ENCODE measurements at places on chromosomes 12 and 14. TPM values are rescaled to one million over a fixed set of nuclear protein-coding genes. Genes with fewer than 3 reads are reported as not detected.

Gene NDUFB1
- total RNA-seq: 114 TPM

DNA sequence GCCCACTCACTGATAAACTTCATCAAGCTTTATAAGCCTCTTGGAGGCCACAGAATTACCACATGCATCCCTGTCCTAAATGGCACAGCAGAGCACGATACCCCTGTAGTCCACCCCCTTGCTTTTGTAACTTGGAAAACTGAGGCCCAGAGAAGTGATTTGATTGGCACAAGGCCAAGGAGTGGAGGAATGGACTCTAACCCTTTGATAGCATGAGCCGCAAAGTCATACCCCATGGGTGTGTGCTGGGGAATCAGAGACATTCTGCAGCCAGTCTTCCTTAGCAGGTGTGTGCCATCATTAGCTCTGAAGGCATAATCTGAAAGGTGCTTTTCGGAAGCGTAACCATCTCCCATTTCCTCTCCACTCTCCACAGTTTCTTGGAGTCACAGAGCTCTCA lies 28.5 kb upstream of the PWP1 start:
- H3K27ac ChIP-seq: no peak overlapping the region
- peaks cover 2% of the 10 kb centered on the region for H3K36me3 ChIP-seq
- no peak for DNase-seq
- no peaks in the 10 kb centered on the region for H3K27me3 ChIP-seq
- H3K4me3 ChIP-seq: no peak overlapping the region
- peaks cover 8% of the 10 kb centered on the region for H3K4me1 ChIP-seq

Gene KRT78
- total RNA-seq: not detected

GRCh38 chr12:48388938-48389337 lies 38.2 kb upstream of the ZNF641 start:
- no peaks in the 10 kb centered on the region for H3K27me3 ChIP-seq
- H3K4me3 ChIP-seq: no peak overlapping the region
- no peak for DNase-seq

- DNase-seq: no peak
- H3K27me3 ChIP-seq: peaks cover 16% of the 10 kb centered on the region
- H3K36me3 ChIP-seq: no peaks in the 10 kb centered on the region
- no peaks in the 10 kb centered on the region for H3K4me1 ChIP-seq
- H3K27ac ChIP-seq: no peak overlapping the region
- no peak overlapping the region for H3K4me3 ChIP-seq
These were observed 99.5 kb downstream of the NEDD1 start for GRCh38 chr12:97006585-97006984.

- H3K27me3 ChIP-seq: no peaks in the 10 kb centered on the region
- no peak overlapping the region for H3K27ac ChIP-seq
- DNase-seq: peak; percentile 33
- peaks cover 3% of the 10 kb centered on the region for H3K36me3 ChIP-seq
- no peak overlapping the region for H3K4me3 ChIP-seq
These were observed 316.4 kb downstream of the ZFP36L1 start for GRCh38 chr14:68476212-68477109.

- H3K36me3 ChIP-seq: peaks cover 5% of the 10 kb centered on the region
- H3K4me1 ChIP-seq: peaks cover 23% of the 10 kb centered on the region
- no peak overlapping the region for H3K4me3 ChIP-seq
- H3K27me3 ChIP-seq: no peaks in the 10 kb centered on the region
- no peak for DNase-seq
These were observed 6.6 kb downstream of the COA8 start for GRCh38 chr14:103569408-103569807.

Gene C14orf180
- total RNA-seq: not detected

Gene DPPA3
- total RNA-seq: not detected

DNA sequence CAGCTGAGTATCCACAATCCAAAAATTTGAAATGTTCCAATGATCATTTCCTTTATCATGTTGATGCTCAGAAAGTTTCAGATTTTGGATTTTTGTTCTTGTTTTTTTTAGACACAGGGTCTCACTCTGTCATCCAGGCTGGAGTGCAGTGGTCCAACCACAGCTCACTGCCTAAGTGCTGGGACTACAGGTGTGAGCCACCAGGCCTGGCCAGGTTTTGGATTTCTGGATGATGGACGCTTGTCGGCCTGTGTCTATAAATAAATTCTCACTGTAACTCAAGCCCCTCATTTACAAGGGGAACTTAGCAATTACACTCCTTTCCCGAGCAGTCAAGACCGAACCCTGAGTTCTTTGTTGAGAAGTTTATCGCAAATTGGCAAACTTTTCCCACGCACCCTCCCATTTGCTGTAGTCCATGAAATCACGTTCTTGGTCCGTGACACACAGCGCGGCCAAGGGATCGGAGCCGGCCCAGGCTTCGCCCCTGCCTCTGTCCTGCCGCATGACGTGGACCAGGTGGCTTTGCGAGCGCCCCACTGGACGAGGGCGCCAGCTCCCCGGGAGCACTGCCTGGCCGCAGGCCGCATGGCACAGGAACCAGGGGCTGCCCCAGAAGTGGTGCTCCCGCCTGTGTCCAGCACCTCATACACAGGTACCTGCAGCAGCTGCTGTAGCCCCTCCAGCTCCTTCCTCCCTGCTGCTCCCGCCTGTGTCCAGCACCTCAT lies 14.0 kb upstream of the ANKLE2 start:
- DNase-seq: no peak
- peaks cover 41% of the 10 kb centered on the region for H3K36me3 ChIP-seq
- no peak overlapping the region for H3K27ac ChIP-seq
- H3K27me3 ChIP-seq: no peaks in the 10 kb centered on the region
- no peak overlapping the region for H3K4me3 ChIP-seq
- H3K4me1 ChIP-seq: peaks cover 30% of the 10 kb centered on the region

GRCh38 chr12:99649551-99649950 lies 2.0 kb downstream of the GARIN6 start:
- DNase-seq: no peak
- H3K27ac ChIP-seq: no peak overlapping the region
- no peaks in the 10 kb centered on the region for H3K27me3 ChIP-seq
- no peak overlapping the region for H3K4me3 ChIP-seq
- no peaks in the 10 kb centered on the region for H3K4me1 ChIP-seq

Gene LYZ
- not detected for total RNA-seq

- no peak overlapping the region for H3K4me3 ChIP-seq
- H3K27ac ChIP-seq: no peak overlapping the region
- no peak for DNase-seq
- H3K4me1 ChIP-seq: peaks cover 11% of the 10 kb centered on the region
These were observed 6.4 kb downstream of the SSH1 start for GRCh38 chr12:108850854-108851573.

GRCh38 chr12:31440586-31440985 lies 114.6 kb upstream of the SINHCAF start:
- no peak overlapping the region for H3K4me3 ChIP-seq
- peaks cover 2% of the 10 kb centered on the region for H3K27me3 ChIP-seq
- no peak for DNase-seq
- no peaks in the 10 kb centered on the region for H3K36me3 ChIP-seq
- H3K27ac ChIP-seq: no peak overlapping the region

Gene GNB3
- total RNA-seq: 0.54 TPM

Gene PAPOLA
- 181 TPM for total RNA-seq

DNA sequence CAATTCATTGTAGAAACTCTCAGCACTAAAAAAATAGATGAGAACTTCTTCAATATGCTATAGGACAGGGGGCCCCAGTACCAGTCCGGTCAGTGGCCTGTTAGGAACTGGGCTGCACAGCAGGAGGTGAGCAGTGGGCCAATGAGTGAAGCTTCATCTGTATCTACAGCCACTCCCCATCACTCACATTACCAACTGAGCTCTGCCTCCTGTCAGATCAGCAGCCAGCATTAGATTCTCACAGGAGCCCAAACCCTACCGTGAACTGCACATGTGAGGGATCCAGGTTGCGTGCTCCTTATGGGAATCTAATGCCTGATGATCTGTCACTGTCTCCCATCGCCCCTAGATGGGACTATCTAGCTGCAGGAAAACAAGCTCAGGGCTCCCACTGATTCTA lies 15.7 kb upstream of the ANO2 start:
- DNase-seq: no peak
- no peaks in the 10 kb centered on the region for H3K36me3 ChIP-seq
- H3K27ac ChIP-seq: no peak overlapping the region
- no peaks in the 10 kb centered on the region for H3K27me3 ChIP-seq
- no peaks in the 10 kb centered on the region for H3K4me1 ChIP-seq

GRCh38 chr14:104235686-104236085 lies 97.3 kb downstream of the KIF26A start:
- DNase-seq: no peak
- H3K27me3 ChIP-seq: peaks cover 6% of the 10 kb centered on the region
- H3K4me1 ChIP-seq: no peaks in the 10 kb centered on the region
- H3K27ac ChIP-seq: no peak overlapping the region
- H3K36me3 ChIP-seq: no peaks in the 10 kb centered on the region
- no peak overlapping the region for H3K4me3 ChIP-seq

Gene RNASE1
- total RNA-seq: not detected

DNA sequence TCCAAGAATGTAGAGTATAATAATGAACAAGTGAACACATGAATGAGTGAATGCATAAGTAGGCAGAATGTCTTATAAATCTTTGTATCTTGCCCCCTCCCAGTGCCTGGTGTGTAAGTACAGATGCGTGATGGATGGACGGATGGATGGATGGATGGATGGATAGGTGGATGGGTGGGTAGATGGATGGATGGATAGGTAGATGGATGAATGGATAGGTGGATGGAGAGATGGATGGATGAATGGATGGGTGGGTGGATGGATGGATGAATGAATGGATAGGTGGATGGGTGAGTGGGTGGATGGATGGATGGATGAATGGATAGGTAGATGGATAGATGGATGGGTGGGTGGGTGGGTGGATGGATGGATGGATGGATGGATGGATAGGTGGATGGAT lies 74.4 kb downstream of the CLMN start:
- H3K27me3 ChIP-seq: no peaks in the 10 kb centered on the region
- no peak overlapping the region for H3K27ac ChIP-seq
- no peaks in the 10 kb centered on the region for H3K36me3 ChIP-seq
- H3K4me3 ChIP-seq: no peak overlapping the region
- DNase-seq: no peak
- no peaks in the 10 kb centered on the region for H3K4me1 ChIP-seq

Gene ADSS1
- 5.5 TPM for total RNA-seq

Gene OASL
- total RNA-seq: 13.4 TPM

GRCh38 chr14:79791055-79791732 lies 420.1 kb downstream of the DIO2 start:
- DNase-seq: no peak
- no peak overlapping the region for H3K4me3 ChIP-seq
- H3K27me3 ChIP-seq: no peaks in the 10 kb centered on the region

DNA sequence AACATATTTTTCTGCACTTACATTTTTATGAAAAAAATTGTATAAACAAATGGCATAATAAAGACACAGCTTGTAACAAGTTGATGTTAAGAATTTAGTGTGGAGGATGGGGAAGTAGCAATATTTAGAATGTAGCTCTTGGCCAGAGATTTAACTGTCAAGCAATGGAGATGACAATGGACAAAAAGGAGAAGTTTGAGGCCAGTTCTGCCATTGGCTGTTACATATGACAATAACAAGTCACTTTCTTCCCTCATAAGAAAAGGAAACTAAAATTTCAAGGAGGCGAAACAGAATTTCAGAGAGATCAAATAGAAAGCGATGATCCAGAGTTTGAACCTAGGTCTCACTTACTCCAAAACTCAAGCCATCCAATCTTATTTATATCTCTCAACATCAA lies 122.8 kb upstream of the CCDC175 start:
- H3K4me1 ChIP-seq: no peaks in the 10 kb centered on the region
- no peak overlapping the region for H3K4me3 ChIP-seq
- DNase-seq: no peak
- no peak overlapping the region for H3K27ac ChIP-seq
- no peaks in the 10 kb centered on the region for H3K36me3 ChIP-seq

- no peak for DNase-seq
- no peaks in the 10 kb centered on the region for H3K27me3 ChIP-seq
- H3K27ac ChIP-seq: no peak overlapping the region
- H3K4me3 ChIP-seq: no peak overlapping the region
- H3K4me1 ChIP-seq: peaks cover 3% of the 10 kb centered on the region
These were observed 28.6 kb downstream of the AACS start for GRCh38 chr12:125093681-125094330.

DNA sequence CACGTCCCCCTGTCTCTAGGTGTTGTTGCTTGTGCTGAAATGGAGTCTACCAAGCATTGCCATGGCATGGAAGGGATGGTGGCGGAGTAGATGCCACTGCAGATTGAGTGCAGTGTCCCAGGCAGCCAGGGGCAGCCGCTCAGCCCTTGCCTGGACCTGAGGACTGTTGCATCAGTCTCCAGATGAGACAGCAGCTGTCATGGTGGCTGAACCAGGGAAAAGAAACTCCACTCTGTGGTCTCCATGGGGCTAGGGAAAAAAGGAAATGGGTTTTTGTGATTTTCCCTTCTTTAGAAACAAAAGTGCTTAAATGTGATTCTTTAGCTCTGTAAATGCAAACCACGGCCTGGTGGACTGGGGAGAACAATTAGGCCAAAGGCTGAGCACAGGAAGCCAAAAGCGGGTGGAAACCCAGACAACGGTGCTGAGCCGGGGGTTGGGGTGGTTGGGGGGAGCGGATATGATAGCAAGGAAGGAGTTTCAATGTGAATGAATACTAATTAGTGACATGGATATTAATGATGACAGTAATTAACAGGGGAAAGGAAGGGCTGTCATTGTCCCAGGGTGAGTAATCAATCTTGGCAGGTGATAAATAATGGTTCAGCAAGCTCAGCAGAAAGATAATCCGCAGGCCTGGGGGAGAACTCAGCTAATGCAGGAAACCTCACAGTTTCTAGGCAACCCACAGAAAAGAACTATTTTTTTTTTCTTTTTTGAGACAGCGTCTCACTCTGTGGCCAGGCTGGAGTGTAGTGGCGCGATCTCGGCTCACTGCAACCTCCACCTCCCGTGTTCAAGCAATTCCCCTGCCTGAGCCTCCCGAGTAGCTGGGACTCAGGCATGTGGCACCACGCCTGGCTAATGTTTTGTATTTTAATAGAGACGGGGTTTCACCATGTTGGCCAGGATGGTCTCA lies 442.6 kb downstream of the DPF3 start:
- no peaks in the 10 kb centered on the region for H3K36me3 ChIP-seq
- H3K4me1 ChIP-seq: peaks cover 23% of the 10 kb centered on the region
- DNase-seq: peak; percentile 64
- no peaks in the 10 kb centered on the region for H3K27me3 ChIP-seq

Gene SAMD4A
- 4.9 TPM for total RNA-seq

- H3K27me3 ChIP-seq: no peaks in the 10 kb centered on the region
- H3K4me1 ChIP-seq: peaks cover 27% of the 10 kb centered on the region
- H3K36me3 ChIP-seq: peaks cover 1% of the 10 kb centered on the region
- no peak overlapping the region for H3K4me3 ChIP-seq
These were observed 76.7 kb downstream of the DIP2B start for GRCh38 chr12:50581226-50582184.

Gene A2M
- not detected for total RNA-seq
